ENCODE measurements at places on chromosomes 16 and 17. TPM values are rescaled to one million over a fixed set of nuclear protein-coding genes. Genes with fewer than 3 reads are reported as not detected.

Gene ZKSCAN2
- 16.5 TPM for total RNA-seq

- H3K36me3 ChIP-seq: peaks cover 10% of the 10 kb centered on the region
- no peaks in the 10 kb centered on the region for H3K27me3 ChIP-seq
- DNase-seq: peak; percentile 69
- no peaks in the 10 kb centered on the region for H3K4me1 ChIP-seq
Measured at GRCh38 chr16:86016201-86016965, 117.4 kb downstream of the IRF8 start.

Gene TP53TG3
- total RNA-seq: not detected

Gene VAT1
- 262 TPM for total RNA-seq

- DNase-seq: no peak
- H3K27me3 ChIP-seq: no peaks in the 10 kb centered on the region
- H3K4me1 ChIP-seq: no peaks in the 10 kb centered on the region
- no peak overlapping the region for H3K27ac ChIP-seq
- no peak overlapping the region for H3K4me3 ChIP-seq
Measured at GRCh38 chr16:68131813-68132706, 46.9 kb downstream of the NFATC3 start.

DNA sequence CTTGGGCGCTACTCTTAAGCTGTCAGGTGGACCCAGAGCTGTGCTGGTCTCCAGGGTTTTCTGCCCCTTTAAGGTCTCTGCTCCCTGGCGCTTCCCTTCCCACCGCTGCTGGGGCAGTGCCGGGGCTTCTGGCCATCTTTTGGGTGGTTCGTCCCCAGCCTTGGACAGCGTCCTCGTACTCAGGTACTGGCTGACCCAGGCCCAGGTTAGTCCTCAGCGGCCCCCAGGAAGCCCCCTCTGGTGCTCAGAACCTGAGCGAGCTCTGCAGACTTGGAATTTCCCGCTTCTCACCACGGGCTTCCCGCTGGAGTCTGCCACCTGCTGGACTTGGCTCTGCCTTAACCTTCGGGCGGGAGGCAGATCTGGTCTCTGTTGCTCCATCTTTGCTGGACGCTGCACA is 94.1 kb upstream of the ZNF750 start:
- no peaks in the 10 kb centered on the region for H3K27me3 ChIP-seq
- H3K36me3 ChIP-seq: peaks cover 80% of the 10 kb centered on the region
- DNase-seq: no peak
- H3K4me1 ChIP-seq: no peaks in the 10 kb centered on the region
- H3K27ac ChIP-seq: no peak overlapping the region
- no peak overlapping the region for H3K4me3 ChIP-seq

Gene BCO1
- not detected for total RNA-seq

GRCh38 chr17:2716649-2717048 is 5.1 kb upstream of the CLUH start:
- no peak for DNase-seq
- H3K36me3 ChIP-seq: no peaks in the 10 kb centered on the region
- peaks cover 6% of the 10 kb centered on the region for H3K4me1 ChIP-seq
- no peaks in the 10 kb centered on the region for H3K27me3 ChIP-seq
- no peak overlapping the region for H3K4me3 ChIP-seq

- H3K4me3 ChIP-seq: no peak overlapping the region
- no peaks in the 10 kb centered on the region for H3K27me3 ChIP-seq
- H3K4me1 ChIP-seq: no peaks in the 10 kb centered on the region
- no peaks in the 10 kb centered on the region for H3K36me3 ChIP-seq
Measured at GRCh38 chr17:79629548-79630049, 18.7 kb upstream of the RBFOX3 start.

Gene RNF157
- 9.9 TPM for total RNA-seq

- no peak overlapping the region for H3K4me3 ChIP-seq
- DNase-seq: no peak
- no peaks in the 10 kb centered on the region for H3K4me1 ChIP-seq
- H3K27ac ChIP-seq: no peak overlapping the region
- no peaks in the 10 kb centered on the region for H3K36me3 ChIP-seq
Measured at GRCh38 chr16:85101956-85102630, 10.2 kb downstream of the CIBAR2 start.

DNA sequence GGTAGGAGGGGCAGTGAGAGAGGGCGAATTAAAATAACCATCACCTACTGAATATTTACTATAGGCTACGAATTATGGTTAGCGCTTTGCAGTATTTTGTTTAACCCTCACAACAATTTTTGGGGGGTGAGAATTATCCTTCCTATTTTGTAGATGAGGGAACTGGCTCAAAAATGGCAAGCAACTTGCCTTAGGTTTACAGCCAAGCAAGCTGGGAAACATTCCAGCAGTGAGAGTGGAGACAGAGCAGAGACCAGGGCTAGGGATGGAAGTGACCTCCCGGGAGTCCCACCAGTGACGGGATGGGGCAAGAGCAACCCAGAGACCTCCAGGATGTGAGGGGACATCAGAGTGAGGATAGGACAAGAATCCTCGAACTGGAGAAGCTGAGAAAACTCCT is 352 bp upstream of the VMO1 start:
- DNase-seq: no peak
- H3K36me3 ChIP-seq: no peaks in the 10 kb centered on the region
- peaks cover 51% of the 10 kb centered on the region for H3K27me3 ChIP-seq
- H3K4me3 ChIP-seq: no peak overlapping the region
- no peak overlapping the region for H3K27ac ChIP-seq
- H3K4me1 ChIP-seq: peaks cover 2% of the 10 kb centered on the region

DNA sequence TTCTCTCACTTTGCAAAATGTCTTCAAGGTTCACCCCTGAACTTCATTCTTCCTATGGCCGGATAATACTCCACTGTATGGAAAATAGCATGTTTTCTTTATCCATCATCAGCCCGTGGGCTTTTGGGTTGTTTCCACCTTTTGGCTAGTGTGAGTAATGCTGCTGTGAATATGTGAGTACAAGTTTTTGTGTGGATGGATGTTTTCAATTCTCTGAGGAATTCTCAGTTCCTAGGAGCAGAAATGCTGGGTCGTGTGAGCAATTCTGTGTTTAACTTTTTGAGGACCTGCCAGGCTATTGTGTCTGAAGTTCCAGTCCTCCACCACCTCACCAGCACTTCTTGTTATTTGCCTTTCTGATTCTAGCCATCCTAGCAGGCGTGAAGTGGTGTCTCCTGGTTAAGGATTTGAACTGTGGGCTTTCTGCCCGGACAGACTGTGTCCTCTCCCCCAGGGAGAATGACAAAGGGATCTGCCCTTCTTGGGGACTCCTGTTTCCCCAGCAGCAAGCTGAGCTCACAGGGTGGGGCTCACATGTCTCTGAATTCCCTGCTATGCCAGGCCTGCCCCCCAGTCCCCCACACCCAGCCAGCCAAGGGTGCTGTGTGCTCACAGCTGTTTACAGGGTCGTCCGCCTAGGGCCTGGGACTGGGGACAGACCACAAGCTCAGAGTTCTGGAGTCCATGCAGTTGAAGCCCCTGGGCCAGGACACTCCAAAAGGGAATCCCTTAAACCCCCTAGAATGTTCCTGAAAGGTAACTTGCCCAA is 92.2 kb upstream of the CIBAR2 start:
- DNase-seq: no peak
- no peak overlapping the region for H3K27ac ChIP-seq
- no peaks in the 10 kb centered on the region for H3K27me3 ChIP-seq

DNA sequence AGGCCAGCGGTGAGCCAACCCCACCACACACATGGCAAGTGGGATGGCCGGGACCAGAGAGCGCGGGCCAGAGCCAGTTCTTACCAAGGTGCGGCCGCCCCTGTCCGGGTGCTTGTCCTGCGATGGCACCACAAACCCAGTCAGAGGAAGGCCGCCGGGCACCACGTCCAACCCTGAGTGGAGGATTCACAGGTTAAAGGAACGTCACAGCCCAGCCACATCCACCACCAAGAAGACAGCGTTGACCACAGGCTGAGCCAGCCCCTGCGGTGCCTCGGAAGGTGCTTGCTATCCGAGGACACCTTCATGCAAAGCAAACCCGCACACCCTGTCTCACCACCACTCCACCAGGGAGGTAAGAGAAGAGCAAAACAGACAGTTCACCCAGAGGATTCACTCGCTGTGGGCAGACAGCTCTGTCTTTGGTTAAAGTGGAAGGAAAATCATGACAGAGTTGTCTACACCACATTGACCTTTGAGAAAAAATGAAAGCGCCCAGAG is 15.8 kb downstream of the SLX4 start:
- no peaks in the 10 kb centered on the region for H3K27me3 ChIP-seq
- no peak overlapping the region for H3K27ac ChIP-seq
- no peak overlapping the region for H3K4me3 ChIP-seq
- no peaks in the 10 kb centered on the region for H3K4me1 ChIP-seq
- peaks cover 49% of the 10 kb centered on the region for H3K36me3 ChIP-seq

DNA sequence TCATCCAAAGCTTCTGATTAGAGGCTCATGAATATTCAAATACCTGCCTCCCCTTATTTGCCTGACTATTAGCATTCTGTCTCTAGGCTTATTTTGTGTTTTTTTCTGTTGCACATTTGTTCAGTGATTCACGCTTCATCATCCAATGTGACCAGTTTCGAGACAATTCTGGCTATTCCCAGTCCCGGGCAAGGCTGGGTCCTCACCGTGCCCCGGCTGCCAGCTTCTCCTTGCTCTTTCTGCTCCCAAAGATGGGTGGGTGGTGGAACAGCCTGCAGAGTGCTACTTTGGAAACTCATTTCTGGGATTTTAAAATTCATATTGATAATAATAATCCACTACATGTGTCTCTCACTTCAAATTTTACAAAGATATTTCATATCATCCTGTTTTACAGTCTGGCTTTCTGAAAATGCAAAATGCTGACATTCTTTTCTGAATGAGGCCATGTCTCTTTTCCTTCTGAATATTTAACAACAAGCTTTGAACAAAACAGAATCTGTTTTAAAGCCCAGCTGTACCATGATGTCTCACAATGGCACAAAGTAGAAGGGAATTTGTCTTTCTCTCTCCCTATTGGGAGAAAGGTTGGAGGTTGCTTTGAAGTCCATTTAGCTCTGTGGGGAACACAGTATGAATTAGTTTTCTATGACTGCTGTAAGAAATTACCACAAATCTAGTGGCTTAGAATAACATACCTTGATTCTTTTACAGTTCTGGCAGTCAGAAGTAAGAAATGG is 116.9 kb upstream of the CDH13 start:
- H3K4me1 ChIP-seq: no peaks in the 10 kb centered on the region
- peaks cover 2% of the 10 kb centered on the region for H3K36me3 ChIP-seq
- H3K27ac ChIP-seq: no peak overlapping the region
- DNase-seq: no peak
- H3K4me3 ChIP-seq: no peak overlapping the region

DNA sequence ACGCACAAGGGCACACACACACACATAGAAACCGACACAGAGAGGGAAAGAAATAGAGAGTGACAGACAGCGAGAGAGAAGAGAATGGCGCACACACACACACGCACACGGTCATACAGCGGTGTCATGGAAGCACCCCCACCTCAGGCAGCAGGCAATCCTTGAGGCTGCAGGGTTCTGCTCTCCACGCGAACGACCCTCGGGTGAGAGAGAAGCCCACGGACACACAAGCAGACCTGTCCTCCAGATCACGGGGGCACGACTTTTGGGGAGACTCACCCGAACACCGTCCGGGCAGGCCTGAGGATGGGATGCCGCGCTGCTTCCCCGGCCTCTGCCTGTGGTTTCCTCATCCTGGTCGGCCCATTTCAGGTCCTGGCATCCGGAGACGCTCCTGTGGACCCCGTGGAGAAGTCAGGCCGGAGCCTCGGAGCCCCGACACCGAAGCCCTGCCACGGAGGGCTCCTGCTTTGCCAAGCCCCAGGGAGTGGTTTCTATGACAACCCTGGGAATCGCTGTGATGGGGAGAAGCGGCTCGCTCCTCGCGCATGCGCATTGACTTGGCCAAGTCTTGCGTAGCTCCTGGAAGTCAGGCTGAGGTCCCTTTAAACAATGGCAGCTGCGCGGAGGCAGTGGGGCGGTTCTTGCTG is 118.2 kb upstream of the KCNJ18 start:
- H3K4me1 ChIP-seq: no peaks in the 10 kb centered on the region
- H3K4me3 ChIP-seq: no peak overlapping the region
- H3K27me3 ChIP-seq: no peaks in the 10 kb centered on the region
- DNase-seq: no peak

GRCh38 chr16:11196286-11196828 is 59.6 kb downstream of the SOCS1 start:
- no peak overlapping the region for H3K4me3 ChIP-seq
- no peak for DNase-seq
- no peaks in the 10 kb centered on the region for H3K36me3 ChIP-seq
- H3K4me1 ChIP-seq: no peaks in the 10 kb centered on the region
- no peak overlapping the region for H3K27ac ChIP-seq

Gene CD300E
- total RNA-seq: not detected

DNA sequence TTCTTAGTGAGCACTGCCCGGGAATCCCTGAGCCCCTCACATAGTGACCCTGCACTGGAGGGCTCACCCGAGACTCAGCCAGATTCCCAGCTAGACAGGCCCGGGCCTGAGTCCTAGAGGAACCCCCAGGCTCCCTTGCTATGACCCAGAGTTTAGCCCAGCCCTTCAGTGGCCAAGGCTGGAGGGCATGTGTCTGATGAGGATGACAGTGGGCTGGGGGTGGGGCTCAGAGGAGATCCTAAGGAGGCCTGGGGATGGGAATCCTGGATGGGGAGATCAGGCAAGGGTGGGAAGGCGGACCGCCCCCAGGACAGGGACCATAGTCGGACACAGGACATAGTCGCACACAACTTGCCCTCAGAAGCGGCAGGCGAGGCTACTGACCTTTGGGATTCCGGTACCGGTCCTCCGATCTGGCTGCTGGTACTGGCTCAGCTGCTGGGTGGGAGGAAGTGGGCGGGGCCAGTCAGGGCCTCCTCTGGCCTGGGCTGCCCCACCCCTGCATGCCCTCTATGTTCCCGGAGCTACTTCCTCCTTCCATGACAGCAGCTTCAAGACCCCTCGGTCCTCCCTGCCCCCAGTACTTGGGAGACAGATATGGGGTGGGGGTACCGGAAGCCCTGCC is 1.1 kb downstream of the CD79B start:
- no peaks in the 10 kb centered on the region for H3K4me1 ChIP-seq
- H3K36me3 ChIP-seq: no peaks in the 10 kb centered on the region
- no peaks in the 10 kb centered on the region for H3K27me3 ChIP-seq
- DNase-seq: peak; percentile 91

Gene MYL11
- 1.4 TPM for total RNA-seq

DNA sequence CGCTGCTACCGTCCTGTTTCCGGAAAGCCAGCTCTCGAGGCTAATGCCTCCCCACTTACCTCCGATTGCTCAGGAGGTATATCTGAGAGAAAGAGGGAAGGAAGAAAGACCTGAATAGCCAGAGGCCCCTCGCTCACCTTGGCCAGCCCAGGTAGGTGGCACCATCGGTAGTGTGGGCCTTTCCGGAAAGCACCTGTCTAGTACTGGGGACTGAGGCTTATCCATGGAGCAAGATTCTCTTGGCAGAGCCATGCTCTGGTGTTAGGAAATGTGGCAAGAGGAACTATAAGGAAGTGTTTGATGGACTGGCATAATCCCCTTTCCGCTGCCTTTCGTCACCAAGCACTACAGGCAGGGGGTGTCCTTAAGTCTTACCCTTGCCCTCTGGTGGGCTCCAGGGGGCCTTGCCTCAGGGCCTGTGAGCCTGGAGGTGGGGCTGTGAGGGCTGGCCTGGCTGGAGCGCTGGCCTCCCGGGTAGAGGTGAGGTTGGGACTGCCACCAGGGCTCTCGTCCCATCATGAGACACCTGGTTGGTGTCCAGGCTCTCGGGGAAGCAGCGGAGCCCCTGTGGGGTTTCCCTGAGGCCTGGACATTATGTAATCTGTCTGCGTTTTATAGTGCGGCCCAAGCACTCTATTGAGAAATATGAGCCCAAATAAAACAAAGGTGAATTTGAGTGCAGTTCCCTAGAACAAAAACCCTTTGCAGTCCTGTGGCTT is 2.9 kb downstream of the CMIP start:
- H3K4me3 ChIP-seq: peak overlapping the region; percentile 76
- H3K27me3 ChIP-seq: peaks cover 4% of the 10 kb centered on the region
- H3K36me3 ChIP-seq: peaks cover 12% of the 10 kb centered on the region
- no peak for DNase-seq
- H3K27ac ChIP-seq: no peak overlapping the region
- H3K4me1 ChIP-seq: peaks cover 10% of the 10 kb centered on the region

Measured in H9 (cell line).